ENCODE measurements at places on chromosomes 16 and 17.
A peak's percentile ranks its signal among the peaks of the same experiment; 100 is the strongest.

- DNase-seq: no peak
These were observed 25.9 kb downstream of the GRIN2C start for GRCh38 chr17:74833501-74834377.

- DNase-seq: no peak
These were observed 85.6 kb upstream of the CCL2 start for GRCh38 chr17:34169496-34169895.

DNA sequence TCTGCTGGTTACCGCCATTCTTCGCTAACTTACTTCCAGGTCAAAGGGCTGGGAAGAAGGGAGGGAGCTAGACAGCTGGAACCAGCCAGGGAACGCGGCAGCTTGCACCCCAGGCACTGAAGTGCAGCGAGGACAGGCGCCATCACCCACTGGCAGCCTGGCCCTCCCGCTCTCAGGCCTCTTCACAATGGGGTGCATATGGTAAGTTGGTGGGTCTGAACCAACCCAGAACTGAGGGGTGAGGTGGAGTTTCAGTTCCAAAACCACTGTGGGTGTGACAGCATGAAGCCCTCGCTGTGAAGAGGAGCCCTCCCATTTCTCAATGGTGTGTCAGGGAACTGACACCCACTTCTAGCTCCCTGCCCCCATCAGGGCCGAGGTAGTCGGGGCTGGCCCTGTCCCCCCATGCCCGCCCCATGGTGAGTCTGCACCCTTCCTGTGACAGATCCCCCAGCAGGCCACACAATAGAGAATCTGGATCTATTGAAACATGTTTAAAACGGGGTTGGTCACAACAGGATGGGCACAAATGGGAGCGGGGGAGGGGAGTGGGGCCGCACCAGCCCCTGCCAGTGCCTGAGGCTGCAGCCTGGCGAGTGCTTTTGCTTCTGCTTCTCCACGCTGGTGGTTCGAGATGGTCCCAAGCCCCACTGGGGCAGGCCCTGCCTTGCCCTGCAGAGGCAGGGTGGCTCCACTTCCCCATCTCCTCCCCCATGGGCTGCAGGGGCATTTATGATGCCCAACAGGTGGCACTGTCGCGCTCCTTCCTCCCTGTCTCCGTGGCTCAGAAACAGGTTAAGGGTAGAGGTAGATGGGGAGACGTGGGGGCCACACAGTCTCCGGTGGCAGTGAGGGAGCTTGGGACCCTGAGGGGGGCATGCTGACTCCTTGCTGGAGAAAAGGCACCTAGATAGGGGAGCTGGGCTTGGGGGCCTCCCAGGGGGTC is 2.3 kb downstream of the LIMD2 start:
- DNase-seq: peak; percentile 54

GRCh38 chr16:87149051-87149450 is 168.1 kb downstream of the C16orf95 start:
- DNase-seq: no peak

GRCh38 chr16:84091460-84091859 is 25.3 kb downstream of the MBTPS1 start:
- no peak for DNase-seq

GRCh38 chr17:4109449-4109848 is 33.4 kb downstream of the ZZEF1 start:
- DNase-seq: no peak

DNA sequence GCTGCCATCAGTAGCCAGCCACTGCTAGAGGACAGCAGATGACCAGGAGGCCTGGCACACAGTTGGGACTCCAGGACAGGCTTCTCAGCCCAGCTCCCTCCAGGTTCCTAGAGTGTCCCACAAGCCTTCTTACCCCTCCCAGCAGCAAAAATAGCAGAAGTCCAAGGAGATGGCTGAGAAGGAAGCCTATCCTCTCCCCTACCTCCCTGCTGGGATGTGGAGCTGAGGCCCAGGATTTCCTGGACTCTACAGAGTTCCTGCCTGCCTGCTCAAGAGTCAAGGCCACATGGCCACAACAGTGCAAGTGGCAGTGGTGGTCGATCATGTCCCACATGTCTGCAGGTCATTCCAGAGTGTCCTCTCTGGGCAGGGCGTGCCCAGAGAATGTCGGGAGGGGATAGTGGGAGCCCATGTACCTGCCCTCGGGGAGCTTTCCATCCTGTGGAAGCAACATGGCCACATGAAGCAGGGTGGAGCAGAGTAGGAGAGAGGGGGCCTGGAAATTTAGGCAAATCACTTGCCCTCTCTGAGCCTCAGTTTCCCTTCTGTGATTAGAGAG is 7.7 kb upstream of the HROB start:
- no peak for DNase-seq

- DNase-seq: no peak
These were observed 43.2 kb upstream of the SCNN1B start for GRCh38 chr16:23258919-23259237.

Data from NCI-H1436 (cell line).